ENCODE measurements at places on chromosomes 4 and X.

GRCh38 chrX:109739625-109740432, 6.8 kb upstream of the ACSL4 start:
- no peak for DNase-seq

GRCh38 chrX:141467442-141467841, 117.1 kb downstream of the SPANXA1 start:
- no peak for DNase-seq

GRCh38 chr4:16844816-16845586, 53.4 kb downstream of the LDB2 start:
- no peak for DNase-seq

- DNase-seq, result no peak
These were observed 25.0 kb downstream of the MFAP3L start for GRCh38 chr4:170001011-170001744.

DNA sequence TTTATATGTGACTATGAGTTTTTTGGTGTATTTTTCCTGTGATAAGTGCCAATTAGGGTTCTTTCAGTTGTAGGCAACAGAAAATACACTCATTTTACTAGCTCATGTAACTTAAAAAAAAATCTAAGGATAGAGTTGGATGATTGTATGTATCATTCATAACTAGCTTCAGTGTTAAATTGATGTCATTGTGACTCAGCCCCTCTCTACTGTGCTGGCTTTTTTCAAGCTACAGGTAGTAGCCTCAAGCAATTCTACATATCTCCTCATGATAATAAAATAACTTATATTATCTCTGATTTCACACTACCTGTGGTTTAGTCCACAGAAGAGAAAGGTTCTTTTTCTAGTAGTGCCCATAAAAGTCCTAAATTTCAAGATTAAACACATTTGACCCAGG, 11.9 kb downstream of the WDR17 start:
- no peak for DNase-seq

DNA sequence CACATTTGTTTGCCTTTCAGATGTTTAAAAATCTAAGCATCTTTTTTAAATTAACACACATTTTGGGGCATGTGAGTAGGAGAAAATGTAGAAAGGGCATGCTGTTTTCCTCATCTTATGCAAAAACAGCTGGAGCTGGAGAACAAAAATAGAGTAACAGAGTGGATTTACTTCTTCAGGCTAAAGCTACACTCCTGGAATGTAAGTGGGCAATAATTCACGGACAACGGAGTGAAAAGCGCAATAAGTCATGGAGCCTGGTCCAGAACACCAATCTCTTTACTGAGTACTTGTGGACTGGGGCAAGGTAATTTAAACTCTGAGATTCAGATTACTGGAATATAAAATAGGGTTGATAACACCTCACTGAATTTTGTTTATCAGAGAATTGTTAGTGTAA, 1018.8 kb upstream of the HS3ST1 start:
- no peak for DNase-seq

- DNase-seq, result no peak
These were observed 222.6 kb downstream of the SPIN4 start for GRCh38 chrX:63128509-63128908.

DNA sequence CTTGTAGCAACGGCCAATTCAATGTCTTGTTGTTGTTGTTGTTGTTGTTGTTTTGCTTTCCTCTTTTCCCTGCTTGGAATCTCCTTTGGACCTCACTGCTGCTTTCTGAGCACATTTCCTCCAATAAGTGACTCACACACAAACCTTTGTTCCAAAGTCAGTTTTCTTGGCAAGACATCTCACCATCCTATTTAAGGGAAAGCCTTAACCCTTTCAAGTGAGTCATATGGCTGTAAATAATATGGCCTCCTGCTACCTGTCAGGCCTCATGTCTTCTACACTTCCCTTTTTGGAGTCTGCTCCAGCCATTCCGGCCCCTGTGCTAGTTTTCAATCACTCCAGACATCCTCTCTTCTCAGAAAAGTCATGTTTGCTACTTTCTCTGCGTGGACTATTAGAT, 79.5 kb upstream of the MAGEB10 start:
- DNase-seq, result no peak

Measured in DMS153 (cell line).